LHCN-M2 (cell line): ENCODE measurements at places on chromosomes 3 and 15. TPM values are rescaled to one million over a fixed set of nuclear protein-coding genes. Genes with fewer than 3 reads are reported as not detected.
A peak's percentile ranks its signal among the peaks of the same experiment; 100 is the strongest.

The GCNT3 gene
- total RNA-seq, result 0.23 and 2.2 TPM in 2 replicates

The KBTBD8 gene
- 1.0 and 1.2 TPM in 2 replicates for total RNA-seq

The IL17RE gene
- total RNA-seq, result 1.1 and 1.9 TPM in 2 replicates

The OCA2 gene
- 0.23 TPM in 1 of 2 replicates, not detected in the other for total RNA-seq

The CRABP1 gene
- not detected in 2 replicates for total RNA-seq

The TMEM207 gene
- total RNA-seq, result not detected in 2 replicates

The GPR27 gene
- total RNA-seq, result not detected in 2 replicates

DNA sequence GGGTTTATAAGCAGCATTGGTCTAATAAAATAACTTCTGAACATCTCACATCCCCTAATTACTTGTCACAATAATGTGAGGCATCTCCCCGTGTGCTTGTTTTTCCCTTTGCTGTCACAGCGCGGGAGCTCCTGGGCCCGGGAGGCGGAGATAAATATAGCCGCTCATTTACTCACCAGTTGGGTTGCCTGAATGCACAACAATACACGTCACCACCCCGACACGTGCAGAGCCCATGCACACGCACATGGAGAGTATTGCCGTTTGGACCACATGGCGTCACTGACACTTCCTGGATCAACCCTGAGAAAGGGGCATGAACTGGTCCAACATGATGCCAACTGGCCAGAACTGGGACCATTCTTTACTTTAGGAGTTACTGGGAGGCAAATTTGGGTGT is 76.2 kb downstream of the MRPL46 start:
- DNase-seq, result no peak

DNA sequence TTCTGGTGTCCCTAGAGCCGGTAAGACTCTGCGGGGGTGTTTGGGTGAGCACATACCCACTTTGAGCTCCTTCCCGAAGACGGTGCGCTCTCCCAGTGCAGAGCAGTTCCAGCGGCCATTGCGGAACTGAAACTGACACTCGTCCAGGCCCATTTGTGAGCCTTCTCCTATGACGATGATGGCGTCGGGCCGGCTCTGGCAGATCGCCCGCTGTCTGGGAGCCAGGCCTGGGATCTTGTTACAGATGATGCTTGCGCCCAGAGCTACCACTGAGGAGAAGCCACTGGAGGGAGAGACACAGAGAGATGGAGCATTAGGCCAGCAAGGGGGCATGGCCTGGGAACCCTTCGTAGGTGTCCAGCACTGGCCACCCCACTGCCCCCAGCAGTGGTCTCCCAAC is 5.0 kb downstream of the WNT7A start:
- no peak for DNase-seq

- DNase-seq, result peak; percentile 95
These were observed 51.7 kb upstream of the SMAD3 start for GRCh38 chr15:67013696-67014095.

DNA sequence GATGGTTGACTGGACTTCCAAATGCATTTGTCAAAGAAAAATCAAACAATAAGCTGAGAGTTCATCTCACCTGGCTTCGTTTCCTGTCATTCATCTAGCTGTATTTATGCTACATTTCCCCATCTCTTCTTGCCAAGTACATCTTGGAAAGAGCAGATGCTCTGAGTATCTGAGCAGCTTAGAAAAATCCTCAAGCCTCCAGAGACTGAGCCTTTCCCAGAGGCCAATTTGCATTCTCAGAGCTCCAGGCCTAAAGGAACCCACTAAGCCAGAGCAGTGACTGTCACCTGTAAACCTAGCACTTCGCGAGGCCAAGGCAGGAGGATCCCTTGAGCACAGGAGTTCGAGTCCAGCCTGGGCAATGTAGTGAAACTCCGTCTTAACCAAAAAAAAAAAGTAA is 100.5 kb downstream of the XXYLT1 start:
- no peak for DNase-seq

GRCh38 chr3:153767601-153768560 is 353.3 kb upstream of the ARHGEF26 start:
- DNase-seq, result no peak

GRCh38 chr3:8094415-8094814 is 407.2 kb upstream of the LMCD1 start:
- DNase-seq, result no peak
